ENCODE measurements at places on chromosomes 5 and 9.

DNA sequence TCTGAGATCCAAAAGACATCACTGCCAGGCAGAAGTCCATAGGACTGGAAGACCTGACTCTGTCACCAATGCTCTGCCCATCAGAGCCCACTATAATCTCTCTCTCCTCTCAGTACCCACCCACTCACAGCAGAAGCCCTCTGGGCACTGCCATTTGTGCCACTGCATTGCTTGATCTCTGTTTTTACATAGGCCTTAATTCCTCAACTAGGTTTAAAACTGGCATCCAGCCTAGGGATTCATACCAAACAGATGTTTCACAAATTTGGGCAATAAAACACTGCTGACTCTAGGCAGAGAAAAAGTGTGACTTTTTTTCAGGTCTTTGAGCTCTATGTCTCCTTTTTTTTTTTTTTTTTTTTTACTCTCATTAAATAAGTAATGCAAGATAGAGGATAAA lies 91.1 kb upstream of the RANBP3L start:
- no peak for DNase-seq

- DNase-seq = no peak
These were observed 13.2 kb downstream of the PTGS1 start for GRCh38 chr9:122383992-122384461.

DNA sequence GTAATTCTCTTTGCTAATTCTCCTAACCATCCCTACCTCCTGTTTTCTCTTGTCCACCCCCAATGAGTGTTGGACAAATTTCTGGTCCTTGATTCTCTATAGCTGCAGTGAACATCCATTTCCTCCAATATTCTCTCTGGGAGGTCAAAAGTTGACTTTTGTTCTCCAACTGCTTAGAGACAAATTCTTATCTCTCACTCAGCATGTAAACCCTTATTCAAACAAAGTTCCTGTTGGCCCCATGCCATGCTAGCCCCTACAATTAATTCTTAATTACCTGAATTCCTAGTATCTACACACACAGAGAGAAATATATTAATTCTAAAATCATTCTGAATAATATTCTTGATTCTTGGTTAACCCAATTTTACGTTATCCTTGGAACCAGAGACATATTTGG lies 472.9 kb upstream of the ACTBL2 start:
- DNase-seq = no peak

- no peak for DNase-seq
These were observed 38.7 kb downstream of the LARP1 start for GRCh38 chr5:154793599-154794524.

DNA sequence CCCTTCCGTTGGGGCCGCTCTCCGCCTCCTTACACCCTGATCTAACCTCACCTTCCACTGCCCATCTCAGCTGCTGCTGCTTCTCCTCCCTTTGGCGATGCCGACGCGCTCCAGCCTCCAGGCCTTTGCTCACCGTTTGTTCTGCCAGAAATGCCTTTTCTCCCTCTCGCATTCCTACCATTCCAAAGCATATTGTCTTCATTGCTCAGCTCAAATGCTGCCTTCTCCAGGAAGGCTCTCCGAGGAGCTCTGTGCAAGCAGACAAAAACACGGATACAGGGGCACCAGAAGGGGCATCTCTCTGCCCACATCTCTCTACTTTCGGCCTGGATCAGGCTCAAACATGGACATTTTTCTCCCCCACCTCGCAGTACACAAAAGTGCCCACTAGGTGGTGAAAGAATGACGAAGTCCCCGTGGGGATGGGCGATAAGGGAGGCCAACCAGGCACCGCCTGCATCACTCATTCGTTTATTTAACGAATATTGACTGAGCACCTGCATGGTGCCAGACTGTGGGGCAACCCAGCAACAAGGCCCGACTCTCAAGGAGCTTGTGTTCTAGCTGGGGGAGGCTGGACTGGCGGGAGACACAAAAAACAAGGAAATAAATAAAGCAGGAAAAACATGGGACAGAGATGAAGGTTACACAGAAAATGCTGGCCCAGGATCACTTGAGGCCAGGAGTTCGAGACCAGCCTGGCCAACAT lies 7.3 kb upstream of the GRHPR start:
- peak; percentile 67 for DNase-seq

GRCh38 chr5:36876965-36877666 lies 547 bp downstream of the NIPBL start:
- peak; percentile 83 for DNase-seq

DNA sequence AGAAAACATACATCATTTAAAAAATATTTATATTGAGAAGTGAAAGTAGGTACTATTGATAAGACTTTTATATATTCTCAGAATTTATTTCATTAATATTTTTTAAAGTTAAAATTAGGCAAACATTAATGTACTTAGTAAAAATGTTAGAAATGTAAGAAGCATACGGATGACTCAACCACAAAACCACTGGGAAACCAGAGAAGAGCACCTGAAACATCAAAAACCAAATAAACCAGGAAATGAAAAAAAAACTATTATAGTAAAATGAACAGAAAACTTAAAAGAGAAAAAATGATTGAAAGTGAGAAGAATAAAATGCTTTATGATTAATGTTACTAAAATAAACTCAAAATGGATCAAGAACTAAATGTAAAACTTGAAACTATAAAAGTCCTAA lies 233.2 kb upstream of the DAB2 start:
- DNase-seq = no peak

GRCh38 chr9:27527702-27528075 lies 1.9 kb downstream of the MOB3B start:
- no peak for DNase-seq

DNA sequence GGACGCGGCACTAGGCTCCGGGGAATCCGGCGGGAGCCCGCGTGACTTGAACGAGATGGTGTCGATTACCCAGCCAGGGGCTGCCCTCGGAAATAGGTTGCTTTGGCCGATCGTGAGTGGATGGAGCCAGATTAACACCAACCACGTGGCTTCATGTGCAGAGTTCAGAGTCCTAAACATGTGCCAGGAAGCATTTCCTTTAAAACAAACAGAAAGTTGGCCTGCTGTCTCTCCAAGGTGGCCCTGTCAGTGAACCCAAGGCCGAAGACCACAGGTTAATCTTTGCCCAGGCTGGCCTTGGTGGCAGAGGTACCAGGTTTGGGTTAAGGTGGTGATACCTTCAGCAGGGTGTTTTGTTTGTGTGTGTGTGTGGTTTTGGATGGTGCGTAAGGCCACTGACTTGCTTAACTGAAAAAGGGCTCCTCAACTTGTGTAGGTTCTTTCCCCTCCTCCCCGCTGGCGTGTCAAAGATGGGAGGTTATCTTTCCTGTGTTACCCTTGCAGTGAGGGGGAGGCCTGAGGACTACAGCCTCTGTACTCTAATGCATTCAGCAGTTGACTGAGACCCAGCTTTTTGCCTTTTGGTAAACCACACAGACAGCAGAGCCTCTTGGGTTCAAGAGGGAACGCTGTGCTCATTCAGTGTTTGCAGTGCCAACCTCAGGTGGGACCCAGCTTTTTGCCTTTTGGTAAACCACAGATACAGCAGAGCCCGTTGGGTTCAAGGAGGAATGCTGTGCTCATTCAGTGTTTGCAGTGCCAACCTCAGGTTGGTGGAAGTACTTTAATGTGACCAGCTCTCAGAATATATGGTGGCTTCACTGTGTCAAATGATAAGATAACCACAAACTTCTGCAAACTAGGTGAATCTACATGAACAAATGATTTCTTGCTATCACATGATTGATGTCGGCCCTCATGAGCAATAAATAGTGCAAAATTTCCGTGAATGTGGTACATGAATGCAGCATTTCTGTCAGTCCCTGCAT lies 1.4 kb downstream of the IQGAP2 start:
- DNase-seq = peak; percentile 50

- no peak for DNase-seq
These were observed 26.6 kb downstream of the GRAMD2B start for GRCh38 chr5:126449751-126450271.

DNA sequence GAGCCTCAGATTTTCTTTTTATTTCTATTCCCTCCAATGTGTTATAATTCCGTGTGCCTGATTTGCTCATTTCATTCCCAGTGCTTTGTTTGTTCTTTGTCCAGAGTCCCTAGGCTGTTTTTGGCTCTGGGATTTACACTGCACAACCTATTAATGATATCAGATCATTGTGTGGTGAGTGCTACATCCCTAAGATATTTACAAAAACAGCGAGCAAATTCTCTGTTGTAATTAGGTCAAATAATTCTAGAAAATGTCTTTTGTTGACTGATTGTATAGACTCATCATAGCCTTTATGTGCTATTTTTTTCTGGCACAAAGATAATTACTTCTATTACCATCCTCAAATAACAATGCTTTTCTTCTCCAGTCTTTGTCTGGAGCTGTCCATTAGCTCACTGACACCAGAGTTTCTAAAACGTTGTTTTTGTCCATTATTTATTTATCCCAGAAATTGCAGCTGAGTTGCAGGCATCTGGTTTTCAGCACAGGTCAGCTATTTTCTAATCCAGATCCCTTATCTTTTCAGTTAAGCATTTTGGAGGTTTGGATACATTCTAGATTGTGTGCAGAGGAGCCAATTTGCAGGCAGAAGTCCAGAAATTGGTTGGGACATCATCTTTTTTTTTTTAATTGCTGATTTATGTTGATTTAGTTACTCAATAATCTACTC lies 379.9 kb upstream of the DMAC1 start:
- DNase-seq = no peak

DNA sequence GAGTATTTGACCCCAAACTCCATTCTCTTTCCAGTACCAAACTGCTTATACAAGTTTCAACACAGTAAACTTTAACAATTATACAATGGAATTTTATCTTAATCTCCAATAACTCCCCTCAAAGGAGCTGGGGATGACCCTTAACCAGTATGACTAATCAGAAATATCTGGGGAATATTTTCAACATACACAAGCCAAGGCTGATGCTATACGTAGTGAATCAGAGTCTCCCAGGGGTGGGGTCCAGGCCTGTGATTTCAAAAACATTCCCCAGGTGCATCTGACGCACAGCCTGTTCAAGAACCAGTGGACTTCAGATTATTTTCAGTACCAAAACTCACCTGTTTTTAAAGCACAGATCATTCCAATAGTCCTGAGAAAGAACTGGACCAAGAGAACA lies 11.8 kb upstream of the SEMA5A start:
- DNase-seq = no peak

- no peak for DNase-seq
These were observed 7.3 kb downstream of the PCDH1 start for GRCh38 chr5:141870871-141871270.

DNA sequence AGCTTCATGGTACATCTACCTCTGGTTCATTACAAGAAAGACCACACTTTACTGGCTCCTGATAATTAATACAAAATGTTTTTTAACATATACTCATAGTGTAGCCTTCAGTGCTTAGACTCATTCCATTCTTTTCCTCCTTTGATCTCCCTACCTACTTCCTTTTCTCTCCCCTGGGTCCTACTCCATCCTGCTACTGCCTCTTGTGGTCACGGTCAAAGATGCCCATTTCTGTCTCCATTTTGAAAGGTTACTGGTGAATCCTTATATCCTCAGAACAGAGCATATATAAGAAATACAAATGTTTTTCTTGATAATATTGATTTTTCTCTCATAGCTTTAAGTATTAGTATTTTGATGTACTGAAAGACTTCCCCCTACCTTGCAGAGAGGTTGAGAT lies 375.9 kb downstream of the ARRDC3 start:
- DNase-seq = no peak

DNA sequence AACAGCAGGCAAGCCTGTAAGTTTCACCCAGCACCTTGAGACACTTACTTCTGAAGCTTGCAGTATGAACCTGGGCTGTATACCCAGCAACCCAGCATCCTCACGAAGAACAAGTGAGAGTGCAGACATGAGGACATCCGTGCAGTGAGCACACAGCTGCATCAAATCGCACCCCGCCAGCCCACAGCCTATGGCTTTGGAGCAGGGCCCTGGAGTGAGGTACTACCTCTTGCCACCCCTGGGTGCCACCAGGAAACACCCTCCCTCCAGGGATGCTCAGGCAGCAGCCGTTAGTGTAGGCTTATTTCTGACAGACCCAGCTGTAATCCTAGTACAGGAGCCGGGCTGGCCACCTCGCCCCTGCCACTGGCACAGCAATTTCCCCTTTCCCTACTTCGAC lies 81.4 kb downstream of the ATPSCKMT start:
- DNase-seq = no peak

- DNase-seq = no peak
These were observed 145.8 kb downstream of the BARX1 start for GRCh38 chr9:93809204-93809940.

GRCh38 chr5:176901260-176902101 lies 2.3 kb upstream of the HK3 start:
- DNase-seq = no peak

GRCh38 chr5:64612344-64612961 lies 77.8 kb upstream of the SHISAL2B start:
- DNase-seq = no peak

DNA sequence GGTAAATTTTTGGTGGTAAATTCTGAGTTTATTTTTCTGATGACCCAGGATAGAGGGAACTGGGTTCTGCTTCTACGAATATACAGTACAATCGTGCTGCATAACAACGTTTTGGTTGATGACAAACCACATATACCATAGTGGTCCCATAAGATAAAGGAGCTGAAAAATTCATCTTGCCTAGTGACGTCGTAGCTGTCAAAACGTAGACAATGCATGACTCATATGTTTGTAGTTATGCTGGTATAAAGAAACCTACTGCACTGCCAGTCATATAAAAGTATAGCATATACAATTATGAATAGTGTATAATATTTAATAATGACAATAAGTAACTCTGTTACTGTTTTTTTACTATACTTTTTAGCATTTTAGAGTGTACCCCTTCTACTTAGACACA lies 244.0 kb downstream of the GAS1 start:
- DNase-seq = no peak

DNA sequence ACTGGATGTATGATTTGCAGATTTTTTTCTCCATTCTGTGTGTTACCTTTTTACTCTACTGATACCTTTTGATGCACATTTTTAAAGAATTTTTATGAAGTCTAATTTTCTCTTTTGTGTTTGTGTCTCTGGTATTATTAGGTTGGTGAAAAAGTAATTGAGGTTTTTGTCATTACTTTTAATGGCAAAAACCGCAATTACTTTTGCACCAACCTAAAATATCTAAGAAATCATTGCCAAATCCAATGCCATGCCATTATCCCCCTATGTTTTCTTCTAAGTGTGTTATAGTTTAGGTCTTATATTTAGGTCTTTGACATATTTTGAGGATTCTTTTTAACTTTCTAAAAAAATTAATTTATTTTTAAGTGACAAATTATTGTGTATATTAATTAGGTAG lies 43.4 kb upstream of the STARD4 start:
- DNase-seq = no peak

DNA sequence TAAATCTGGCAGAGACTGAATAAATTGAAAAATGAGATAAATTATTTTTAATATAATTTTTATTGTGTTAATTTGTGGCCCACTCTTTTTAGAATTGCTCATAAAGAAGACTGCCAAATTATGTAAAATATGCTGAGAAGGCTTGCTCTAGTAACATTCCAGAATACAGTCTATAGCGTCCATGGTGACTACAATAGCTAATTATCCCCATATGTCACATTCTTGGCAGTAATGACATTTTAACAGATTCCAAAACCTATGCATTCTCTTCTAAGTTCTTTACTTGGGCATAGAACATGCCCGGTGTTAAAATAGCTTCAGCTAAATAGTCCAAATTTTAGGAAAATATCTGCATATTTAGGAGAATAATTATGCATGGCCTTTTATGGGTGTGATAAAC lies 697.0 kb upstream of the SEMA6A start:
- no peak for DNase-seq
